Fibroblast of upper back skin (primary cell): ENCODE measurements at places on chromosomes 1 and 21.

- no peak for DNase-seq
These were observed 311.5 kb upstream of the DEPDC1 start for GRCh38 chr1:68808351-68808750.

DNA sequence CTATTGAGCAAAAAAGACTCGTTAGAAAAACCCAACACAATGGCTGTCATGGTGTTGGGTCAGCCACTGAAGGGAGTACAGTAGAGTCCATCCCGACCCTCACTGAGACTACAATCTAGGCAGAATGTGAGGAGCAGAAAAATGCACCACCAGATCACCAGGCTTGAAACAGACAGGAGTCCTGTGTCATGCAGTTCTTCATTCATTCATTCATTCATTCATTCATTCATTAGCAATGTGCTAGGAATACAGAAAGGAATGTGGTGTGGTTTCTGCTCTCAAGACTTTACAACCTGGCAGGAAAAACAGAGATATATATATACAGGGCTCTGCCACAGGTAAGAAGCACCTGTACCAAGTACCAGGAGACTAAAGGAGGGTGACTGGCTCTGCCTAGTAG is 392.3 kb downstream of the OMA1 start:
- DNase-seq = no peak

DNA sequence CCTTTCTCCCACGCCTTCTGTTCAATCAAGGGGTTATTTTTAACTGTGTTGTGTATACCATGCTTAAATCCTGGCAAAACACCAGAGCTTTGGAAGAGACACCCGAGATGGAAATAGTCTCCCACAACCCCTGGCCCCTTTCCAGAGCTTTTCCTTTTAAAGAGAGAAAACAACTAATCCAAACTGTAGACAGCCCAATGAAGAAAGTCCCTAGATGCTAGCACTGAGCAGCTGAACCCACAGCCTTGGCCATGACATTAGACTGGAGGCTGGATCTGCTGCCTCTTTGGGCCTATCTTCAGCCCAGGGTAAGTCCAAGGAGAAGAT is 64.9 kb upstream of the ARTN start:
- peak; percentile 86 for DNase-seq

GRCh38 chr1:20423169-20423795 is 62.7 kb downstream of the CAMK2N1 start:
- DNase-seq = no peak
